ENCODE measurements at places on chromosomes 12 and 14. TPM values are rescaled to one million over a fixed set of nuclear protein-coding genes. Genes with fewer than 3 reads are reported as not detected.

NPFF gene
- 0.69 TPM for total RNA-seq

LRRK2 gene
- 0.24 TPM for total RNA-seq

NEMF gene
- total RNA-seq: 54.7 TPM

MGP gene
- not detected for total RNA-seq

AKAP5 gene
- total RNA-seq: 3.2 TPM

FSCB gene
- 0.12 TPM for total RNA-seq

SIX1 gene
- 0.78 TPM for total RNA-seq

GUCY2C gene
- 3.1 TPM for total RNA-seq

- no peak for DNase-seq
These were observed 10.1 kb downstream of the FOXG1 start for GRCh38 chr14:28776482-28777266.

DNA sequence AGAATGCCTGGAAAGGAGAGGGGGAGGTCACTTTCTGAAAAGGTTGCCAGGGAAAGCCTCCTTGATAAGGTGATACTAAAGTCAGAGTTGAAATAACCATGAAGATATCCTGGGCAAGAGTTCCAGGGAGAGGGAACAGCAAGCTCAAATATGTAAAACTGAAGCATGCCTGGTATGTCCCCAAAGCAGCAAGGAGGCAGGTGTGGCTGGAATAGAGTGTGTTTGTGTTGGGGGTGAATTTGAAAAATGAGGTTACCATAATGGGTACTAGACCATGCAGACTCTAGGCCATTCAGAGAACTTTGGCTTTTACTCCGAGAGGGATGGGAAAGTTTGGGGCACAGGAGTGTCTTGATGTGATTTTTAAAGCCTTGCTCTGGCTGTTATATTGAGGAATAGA is 66.7 kb upstream of the PTCSC3 start:
- DNase-seq: peak; percentile 49

DNA sequence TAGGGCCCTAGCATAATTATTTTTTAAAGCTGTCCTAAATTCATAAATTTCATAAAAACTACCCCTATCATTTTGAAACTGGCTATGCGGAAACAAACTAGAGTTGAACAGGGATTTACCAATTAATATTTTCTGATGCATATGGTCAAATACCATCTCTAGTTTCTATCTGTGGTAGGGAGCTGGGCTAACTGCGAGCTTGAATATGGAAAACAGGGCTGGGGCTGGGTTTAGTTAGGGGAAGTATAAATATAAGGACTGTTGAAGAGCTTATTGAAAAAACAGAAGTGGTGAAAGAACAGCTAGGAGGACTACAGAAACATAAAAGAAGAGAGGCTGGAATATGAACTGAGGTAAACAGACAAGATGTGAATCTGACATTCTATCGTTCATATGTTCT is 91.8 kb downstream of the SLC38A1 start:
- DNase-seq: no peak

- DNase-seq: no peak
These were observed 142.5 kb downstream of the TMX1 start for GRCh38 chr14:51382506-51382905.

DNA sequence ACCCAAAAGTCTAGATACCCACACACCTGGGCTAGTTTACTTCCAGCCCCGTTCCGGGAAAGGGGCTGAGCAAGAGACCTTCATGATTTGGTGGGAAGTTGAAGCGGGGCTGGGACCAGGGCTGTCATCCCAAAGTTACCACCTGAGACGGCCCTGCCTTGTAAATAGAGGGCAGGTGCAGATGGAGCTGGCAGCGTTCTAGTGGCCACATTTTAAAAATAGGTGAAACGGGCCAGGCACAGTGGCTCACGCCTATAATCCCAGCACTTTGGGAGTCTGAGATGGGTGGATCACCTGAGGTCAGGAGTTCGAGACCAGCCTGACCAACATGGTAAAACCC is 43.4 kb downstream of the NFKBIA start:
- no peak for DNase-seq

DNA sequence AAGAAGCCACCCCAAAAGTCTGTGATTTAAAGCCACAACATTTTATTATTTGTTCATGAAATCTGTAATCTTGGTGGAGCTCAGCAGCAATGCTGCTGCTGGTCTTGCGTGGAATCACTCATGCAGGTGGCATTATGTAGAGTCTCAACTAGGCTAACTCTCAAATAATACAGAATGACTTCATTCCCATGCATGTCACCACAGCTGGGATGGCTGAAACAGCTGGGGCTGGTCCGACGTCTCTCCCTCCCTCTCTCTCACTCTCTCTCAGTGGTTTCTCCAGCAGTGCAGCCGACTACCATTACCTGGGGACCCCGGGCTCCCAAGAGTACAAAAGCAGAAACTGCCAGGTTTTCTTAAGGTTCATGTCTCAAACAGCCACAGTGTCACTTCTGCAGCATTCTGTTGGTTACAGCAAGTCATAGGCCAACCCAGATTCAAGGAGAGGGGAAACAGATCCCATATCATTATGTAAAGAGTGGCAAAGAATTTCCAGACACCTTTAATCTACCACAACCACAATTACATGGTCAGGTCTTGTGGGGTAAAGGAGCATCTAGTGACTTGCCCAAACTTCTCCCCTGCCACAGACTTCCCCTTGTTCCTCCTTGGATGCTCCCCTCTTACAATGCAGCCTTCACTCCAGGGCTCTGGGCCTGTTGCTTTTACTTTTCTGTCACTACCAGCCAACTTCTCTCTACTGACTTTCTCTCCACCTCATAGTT is 192.0 kb upstream of the HMGA2 start:
- DNase-seq: no peak

DNA sequence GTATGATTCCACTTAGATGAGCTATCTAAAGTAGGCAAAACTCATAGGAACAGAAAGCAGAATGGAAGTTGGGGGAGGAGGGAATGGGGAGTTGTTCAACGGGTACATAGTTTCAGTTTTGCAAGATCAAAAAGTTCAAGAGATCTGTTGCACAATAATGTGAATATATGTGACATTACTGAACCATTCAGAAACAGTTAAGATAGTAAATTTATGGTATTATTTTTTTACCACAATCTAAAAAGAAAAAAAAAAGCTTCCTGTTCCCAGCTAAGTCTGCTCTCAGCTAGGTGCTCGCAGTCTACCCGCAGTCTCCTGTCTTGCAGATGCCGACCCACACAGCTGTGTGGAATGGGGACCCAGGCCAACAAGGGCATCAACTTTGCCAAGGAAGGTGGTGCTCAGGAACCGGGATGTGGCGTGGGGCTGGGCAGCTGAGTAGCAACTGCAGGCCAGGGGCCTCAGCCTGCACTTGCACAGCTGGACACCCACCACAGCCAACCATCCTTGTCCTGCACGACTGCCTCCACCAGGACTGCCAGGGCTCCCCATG is 15.3 kb upstream of the ANO6 start:
- DNase-seq: no peak

GRCh38 chr12:11785712-11786111 is 136.2 kb downstream of the ETV6 start:
- no peak for DNase-seq

- DNase-seq: no peak
These were observed 472.3 kb downstream of the GLT1D1 start for GRCh38 chr12:129325566-129325965.

DNA sequence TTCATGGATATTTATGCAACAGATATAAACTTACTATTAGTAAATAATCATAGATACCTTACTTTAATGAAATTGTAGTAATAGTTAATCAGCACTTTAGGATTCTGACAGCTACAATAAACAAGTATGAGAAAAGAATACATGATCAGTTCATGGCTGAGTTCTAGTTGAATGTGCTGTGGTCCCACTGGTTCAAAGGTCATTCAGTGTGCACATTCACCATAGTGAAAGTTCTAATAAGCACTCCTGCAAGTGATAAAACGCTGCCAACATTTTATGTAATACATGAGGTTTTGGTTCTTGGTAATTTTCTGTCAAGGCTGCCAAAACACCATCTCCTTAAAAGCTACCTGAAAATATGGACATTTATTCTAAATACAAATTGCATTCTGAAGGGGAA is 92.6 kb downstream of the NUMB start:
- no peak for DNase-seq

GRCh38 chr14:77268989-77269600 is 1.9 kb downstream of the NGB start:
- peak; percentile 47 for DNase-seq

DNA sequence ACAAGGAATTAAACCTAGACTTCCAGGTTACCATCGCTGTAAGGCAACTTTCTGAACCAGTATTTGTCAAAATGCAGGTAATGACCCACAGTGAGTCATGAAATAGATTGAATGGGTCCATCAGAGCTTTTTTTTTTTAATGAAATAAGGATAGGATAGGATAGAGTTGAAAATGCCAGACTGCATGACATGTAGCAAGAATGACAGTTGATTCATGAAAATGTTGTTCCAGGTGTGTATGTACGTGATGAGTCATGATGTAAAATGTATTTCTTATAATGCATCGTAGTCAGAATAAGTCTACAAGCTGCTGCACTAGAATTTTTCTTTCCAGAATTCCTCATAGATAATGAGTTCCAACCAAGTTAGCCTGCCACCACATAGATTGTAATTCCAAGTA is 184.4 kb upstream of the BCL2L14 start:
- no peak for DNase-seq

- DNase-seq: no peak
These were observed 72.8 kb downstream of the RFX4 start for GRCh38 chr12:106655577-106655976.

DNA sequence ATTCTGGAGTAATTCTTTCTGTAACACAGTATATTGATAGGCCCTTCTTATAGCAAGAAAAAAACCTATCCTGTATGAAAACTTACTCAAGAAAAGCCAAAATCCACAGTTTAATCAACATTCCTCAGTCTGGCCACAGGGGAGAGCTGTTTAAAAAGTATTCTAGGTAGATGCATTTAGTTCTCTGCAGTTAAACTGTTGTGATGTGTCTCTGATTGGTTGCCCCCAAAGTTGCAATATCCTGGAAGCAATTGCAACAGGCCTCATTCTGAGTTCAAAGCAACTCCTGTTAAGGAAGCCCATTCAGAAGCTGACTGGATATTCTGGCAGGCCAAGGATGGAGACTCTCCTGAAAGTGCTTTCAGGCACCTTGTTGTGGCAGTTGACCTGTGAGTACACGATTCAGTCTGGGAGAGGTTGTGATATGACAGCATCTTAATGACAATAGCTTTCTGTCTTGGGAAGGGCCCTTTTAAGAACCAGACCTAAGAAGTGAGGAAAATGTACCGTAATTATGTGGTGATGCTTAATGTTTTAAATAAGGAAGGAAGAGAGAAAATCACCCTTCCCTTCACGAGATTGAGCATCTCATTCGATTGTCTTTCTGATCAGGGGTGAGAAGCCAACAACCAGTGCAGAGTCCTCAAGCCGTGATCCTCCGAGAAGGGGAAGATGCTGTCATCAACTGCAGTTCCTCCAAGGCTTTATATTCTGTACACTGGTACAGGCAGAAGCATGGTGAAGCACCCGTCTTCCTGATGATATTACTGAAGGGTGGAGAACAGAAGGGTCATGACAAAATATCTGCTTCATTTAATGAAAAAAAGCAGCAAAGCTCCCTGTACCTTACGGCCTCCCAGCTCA is 420.7 kb downstream of the DAD1 start:
- peak; percentile 33 for DNase-seq

- no peak for DNase-seq
These were observed 45.4 kb upstream of the GZMB start for GRCh38 chr14:24679248-24679961.

GRCh38 chr14:22489957-22490950 is 98.8 kb downstream of the DAD1 start:
- DNase-seq: no peak

DNA sequence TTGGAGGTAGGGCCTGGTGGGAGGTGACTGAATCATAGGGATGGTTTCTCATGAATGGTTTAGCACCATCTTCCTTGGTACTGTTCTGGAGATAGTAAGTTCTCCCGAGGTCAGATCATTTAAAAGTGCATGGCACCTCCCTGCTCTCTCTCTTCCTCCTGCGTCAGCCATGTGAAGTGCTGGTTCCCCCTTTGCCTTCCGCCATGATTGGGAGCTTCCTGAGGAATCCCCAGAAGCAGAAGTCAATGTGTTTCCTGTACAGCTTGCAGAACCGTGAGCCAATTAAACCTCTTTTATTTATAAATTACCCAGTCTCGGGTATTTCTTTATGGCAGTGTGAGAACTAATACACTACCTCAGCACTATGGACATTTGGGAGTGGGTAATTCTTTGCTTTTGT is 4.8 kb upstream of the LGMN start:
- DNase-seq: no peak

GRCh38 chr12:26810330-26810729 is 22.7 kb downstream of the ITPR2 start:
- peak; percentile 53 for DNase-seq

GRCh38 chr14:76329154-76329928 is 46.6 kb upstream of the ESRRB start:
- DNase-seq: peak; percentile 82

- no peak for DNase-seq
These were observed 37.7 kb downstream of the RAB35 start for GRCh38 chr12:120078868-120079267.

- DNase-seq: no peak
These were observed 13.5 kb upstream of the IRF2BPL start for GRCh38 chr14:77041881-77042545.

DNA sequence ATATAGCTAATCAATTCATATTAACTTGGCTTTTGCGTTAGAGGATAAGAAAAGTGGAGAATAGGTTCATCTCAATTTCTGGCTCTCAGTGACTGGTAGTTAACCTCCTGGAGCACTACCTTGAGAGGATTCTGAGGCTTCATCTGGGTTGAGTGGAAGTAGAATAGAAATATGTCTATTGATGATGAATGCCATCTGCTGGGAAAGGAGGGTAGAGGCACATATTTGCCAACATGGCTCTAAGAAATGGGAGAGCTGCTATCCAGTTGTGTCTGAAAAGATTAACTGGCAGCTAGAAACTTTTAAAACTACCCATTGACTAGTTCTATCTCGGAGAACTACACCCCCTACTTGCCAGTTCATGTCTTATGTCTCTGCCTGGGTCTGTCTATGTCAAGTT is 530.1 kb downstream of the NRXN3 start:
- DNase-seq: no peak

DNA sequence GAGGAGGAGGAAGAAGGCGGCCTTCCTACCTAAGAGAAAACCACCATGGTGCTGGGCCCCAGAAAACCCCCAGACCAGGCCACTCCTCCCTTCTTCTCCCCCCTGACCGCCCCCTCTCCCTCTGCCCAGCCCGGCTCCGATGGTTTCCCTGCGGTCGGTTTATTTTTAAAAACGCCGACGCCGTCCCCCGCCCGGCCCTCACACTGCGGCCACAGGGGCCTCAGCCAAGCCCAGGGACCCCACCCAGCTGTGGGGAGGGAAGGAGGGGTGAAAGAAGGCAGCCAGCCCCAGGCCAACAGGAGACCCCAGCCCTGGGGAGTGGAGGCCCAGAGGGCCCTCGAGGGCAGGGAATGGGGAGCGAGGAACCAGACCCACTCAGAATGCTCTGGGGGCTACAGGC is 3.4 kb downstream of the SP7 start:
- DNase-seq: no peak

Measured in GM23338 (cell line).